ENCODE measurements at places on chromosomes 16 and 17.

- no peak for DNase-seq
These were observed 42.2 kb downstream of the ABAT start for GRCh38 chr16:8716592-8716991.

GRCh38 chr17:15039366-15039765 is 225.8 kb downstream of the PMP22 start:
- DNase-seq, result no peak

- DNase-seq, result no peak
These were observed 58.9 kb downstream of the RPA1 start for GRCh38 chr17:1888741-1889140.

- peak; percentile 91 for DNase-seq
These were observed 37.6 kb downstream of the ARHGAP27 start for GRCh38 chr17:45394913-45395568.

DNA sequence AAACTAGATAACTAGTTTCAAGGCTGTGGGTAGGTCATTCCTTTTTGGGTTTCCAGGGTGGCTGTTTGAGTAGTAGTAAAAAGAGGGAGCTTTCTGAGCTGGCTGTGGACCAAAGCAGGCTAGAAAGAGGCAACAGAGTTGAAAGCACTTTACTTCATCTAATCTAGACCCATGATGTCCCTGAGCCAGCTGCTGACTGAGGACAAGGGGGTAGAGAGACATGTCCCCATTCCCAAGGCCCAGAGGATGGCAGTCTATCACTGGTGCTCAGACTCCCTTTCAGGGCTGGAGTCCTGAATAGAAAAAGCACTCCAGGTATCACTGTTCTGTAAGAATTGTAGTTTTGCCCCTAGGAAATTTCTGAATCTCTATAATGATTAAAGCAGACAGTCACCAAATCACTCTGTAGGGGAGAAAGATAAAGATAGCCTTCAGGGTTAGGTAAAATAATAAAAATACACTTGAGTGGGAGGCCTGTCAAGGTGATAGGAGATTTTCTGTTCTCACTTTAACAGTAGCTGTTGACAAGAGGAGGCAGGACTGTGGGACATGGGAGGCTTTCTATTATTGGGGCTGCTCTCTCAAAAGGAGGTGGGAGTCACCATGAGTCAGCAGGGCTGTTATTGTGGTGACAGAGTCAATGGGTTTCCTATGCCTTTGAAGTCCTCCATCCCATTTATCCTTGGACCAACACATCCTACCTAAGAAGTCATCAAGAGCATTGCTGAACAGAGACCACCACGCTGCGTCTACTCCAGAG is 190.2 kb upstream of the MPHOSPH6 start:
- DNase-seq, result no peak

Data from choroid plexus epithelial cell (primary cell).